SK-N-DZ (cell line): ENCODE measurements at places on chromosomes 13 and 19.

- no peak for DNase-seq
These were observed 204.8 kb downstream of the MYO16 start for GRCh38 chr13:108834193-108834592.

GRCh38 chr13:39405596-39406205, 197.3 kb downstream of the LHFPL6 start:
- no peak for DNase-seq

DNA sequence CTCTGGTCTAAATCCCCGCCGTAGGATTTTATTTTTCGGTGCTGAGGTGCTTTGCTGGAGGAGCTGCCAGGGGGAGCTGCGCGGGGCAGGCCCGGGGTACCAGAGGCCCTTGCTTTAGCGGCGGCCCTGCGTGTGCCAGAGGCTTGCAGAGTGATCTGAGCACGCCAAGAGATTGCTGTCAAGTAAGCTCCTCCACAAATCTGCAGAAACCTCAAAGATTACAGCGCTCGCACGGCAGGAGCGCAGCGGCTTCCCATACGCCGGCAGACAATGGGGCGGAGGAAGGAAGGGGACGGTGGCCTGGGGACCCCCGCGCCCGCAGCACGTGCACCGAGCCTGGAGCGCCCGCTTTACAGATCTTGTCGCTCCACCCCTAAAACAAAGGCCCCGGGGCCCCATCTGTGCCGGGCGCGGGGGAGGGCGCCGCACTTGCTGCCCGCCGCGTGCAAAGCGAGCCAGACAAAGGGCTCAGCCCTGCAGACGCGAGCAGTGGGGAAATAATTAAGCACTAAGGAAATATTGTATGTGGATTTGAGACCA, 9.1 kb upstream of the C19orf12 start:
- DNase-seq, result no peak

DNA sequence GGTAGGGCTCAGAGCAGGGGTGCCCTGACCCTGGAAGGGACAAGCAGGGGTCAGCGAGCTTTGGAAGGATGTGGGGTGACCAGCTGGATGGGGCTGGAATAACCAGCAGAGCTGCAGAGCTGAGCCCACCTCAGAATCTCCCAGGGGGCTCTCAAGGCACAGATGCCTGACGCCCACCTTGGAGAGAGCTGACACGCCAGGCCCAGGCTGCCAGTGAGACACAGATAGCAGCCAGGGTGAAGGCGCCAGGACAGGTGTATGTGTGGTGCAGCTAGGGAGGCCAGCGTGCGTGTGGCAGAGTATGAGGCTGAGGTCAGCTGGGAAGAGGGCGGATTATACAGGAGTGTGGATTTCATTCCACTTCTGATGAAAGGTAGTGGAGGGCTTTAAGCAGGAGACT, 8.9 kb downstream of the AP1M1 start:
- no peak for DNase-seq

DNA sequence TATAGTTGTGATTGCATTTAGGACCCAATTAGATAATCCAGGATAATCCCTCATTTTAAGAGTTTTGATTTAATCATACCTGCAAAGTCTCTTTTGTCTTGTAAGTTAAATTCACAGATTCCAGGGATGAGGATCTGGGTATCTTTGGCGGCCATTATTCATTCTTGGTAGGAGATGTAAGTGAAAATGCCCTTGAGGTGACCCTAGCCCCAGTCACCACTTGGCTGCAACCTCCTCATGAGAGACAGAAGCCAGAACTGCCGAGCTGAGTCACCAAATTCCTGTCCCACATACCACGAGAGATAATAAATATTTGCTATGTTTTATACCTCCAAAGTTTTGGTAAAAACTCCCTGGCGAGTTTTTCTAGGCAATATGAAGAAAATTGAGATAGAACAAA, 389.4 kb downstream of the RFC3 start:
- no peak for DNase-seq

- DNase-seq, result no peak
These were observed 221.7 kb downstream of the TM9SF2 start for GRCh38 chr13:99722931-99723330.

DNA sequence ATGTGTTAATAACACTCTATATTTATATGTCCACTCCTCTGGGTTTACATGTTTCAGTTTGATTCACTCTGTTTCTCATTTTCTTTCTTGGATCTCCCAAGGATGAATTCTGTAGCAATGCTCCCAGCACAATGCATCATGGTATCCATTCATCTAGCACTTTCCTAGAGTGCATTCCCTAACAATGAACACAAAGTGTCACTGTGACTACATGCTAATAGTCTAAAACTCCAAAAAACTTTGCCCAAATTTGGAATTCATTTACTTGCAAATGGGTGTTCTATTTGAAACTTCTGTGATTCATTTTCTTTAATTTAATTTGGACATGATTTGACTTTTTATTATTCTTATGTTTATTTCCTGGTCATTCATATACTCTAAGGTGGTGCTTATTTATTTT, 286.3 kb downstream of the POU4F1 start:
- DNase-seq, result no peak

GRCh38 chr13:43983373-43983772, 103.7 kb downstream of the LACC1 start:
- DNase-seq, result no peak

DNA sequence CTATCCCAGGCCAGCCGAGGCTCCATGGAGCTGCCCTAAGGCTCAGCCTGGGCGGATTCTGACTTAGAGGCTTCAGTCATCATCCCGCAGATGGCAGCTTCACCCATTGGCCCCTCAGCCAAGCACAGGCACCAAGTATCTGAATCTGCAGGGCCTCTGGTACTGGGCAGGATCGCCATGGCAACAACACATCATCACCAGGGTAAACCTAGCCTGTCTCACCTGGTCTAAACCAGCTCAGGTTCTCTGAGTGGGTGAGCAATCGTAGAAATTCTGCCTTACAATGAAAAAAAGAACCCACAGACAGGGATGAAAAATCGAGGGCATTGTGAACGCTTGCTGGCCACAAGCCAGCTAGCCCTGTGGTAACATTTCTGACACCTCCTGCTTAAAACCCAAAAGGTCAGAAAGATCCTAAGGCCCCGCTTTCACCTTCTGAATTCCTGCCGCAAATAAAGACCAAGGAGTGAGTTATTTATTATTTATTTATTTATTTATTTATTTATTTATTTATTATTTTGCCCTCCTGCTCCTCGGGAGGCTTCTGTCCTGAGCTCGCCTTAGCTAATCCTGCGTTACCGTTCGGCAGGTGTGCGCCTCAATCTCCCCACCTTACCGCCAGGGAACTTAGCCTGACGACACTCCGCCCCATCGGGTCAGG, 12.0 kb upstream of the CEACAM21 start:
- no peak for DNase-seq

DNA sequence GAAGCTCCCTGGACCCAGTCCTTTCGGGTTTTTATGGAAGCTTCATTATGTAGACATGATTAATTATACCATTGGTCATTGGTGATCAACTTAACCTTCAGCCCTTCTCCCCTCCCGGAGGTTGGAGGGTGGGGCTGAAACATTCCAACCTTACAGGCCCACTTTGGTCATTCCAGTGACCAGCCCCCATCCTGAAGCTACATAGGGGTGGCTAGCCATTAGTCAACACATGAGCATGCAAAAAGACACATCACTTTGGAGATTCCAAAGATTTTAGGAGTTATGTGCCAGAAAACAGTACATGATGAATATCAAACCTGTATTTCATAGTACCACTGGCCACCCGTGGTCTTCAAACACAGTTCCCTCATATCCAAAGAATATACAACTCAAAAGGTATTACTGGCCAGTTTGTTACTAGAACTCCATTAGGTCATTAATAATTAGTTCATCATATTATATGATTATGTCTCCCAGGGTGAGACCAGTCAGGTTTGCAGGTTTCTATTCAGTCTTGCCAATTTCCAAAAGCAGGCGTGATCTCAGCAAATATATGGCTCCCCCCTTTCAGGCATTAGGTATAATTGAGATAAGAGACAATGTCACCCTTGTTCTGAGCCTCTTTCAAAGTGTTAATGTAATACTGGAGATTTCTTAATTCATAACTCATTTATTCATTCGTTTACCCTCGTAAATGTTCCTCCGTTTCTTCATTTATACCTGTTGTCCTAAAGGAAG, 11.1 kb downstream of the PPP5C start:
- no peak for DNase-seq

DNA sequence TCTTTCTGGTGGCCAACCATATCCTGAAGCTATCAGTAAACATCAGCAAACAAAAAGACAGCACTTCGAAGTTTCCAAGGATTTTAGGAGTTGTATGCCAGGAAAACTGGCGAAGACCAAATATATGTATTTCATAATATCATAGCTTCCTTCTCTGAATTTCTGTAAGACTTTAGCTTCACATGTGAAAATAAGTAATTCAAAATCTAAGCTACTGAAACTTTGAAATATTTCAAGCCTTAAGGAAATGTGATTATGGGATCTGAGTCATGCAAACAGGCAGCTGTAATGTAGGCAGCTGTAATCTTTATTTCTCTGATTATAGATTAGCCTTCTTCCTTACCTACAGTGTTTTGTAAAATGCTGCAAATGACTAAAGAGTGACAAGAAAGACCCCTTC, 70.7 kb upstream of the ANKRD10 start:
- DNase-seq, result no peak

DNA sequence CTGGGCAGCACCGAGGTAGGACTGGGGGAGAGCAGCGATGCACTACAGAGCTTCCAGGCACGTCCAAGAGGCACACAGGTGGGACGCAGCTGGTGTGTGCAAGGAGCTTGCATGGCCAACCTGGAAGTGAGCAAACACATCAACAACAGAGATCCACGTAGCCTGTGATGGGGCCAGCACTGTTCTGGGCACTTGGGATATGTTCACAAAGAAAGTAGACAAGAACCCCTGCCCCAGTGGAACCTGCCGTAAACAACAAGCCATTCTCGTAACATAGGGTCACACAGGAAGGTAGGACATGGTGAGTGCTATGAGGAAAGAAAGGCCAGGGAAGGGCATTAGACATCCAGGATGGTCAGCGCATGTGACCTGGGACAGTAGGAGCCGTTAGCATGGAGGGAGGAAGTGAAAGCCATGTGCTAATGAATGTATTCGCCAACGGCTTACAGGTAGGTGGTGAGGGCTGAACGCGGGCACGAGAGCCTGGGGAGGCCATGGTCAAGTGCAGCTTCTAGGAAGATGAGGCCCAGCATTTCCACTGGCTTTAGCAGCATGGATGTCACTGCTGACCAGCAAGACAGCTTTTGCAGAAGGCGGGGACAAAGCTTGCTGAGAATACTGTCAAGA, 105.5 kb downstream of the TEX26 start:
- DNase-seq, result no peak

DNA sequence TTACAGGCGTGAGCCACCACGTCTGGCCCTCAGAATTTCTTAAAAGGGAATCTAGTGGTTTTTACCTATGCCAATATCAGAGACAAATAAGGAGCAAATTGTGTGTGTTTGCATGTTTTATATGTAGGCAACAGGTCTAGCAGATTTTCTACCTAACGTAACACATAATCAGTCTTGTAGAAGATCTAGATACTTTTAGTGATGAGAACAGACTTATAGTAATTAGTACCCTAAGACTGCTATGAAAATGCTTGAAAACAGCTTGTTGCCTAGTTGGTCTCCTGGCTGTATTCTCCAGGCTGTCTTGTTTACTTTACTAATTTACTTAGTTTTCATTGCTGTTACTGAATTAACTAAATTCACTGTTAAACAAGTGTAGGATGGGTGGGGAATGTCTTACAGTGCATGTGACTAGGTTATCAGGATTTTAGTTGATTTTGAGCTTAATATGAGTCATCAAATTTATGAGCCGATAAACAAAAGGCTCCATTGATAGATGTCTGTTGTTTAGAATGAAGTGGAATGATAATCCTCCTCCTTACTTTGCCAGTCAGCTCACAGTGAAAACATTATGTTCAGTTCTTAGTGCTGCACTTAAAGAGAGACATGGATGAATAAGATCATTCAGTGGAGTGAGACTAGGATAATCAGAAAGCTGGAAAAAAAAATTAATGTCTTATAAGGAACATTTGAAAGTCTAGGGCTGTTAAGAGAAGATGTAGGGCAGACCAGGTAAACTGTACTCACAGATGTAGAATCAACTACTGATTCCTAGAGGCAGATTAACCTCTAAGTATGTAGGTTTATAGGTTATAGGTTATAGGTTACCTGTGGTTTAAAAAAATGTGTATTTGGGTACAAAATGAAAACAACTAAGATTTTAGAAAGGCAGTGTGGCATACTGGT, 22.4 kb downstream of the GTF2F2 start:
- no peak for DNase-seq

GRCh38 chr13:39501702-39502324, 101.2 kb downstream of the LHFPL6 start:
- DNase-seq, result no peak

- no peak for DNase-seq
These were observed 18.9 kb downstream of the LRRC4B start for GRCh38 chr19:50549059-50549926.

GRCh38 chr19:44635581-44636438, 7.9 kb upstream of the PVR start:
- DNase-seq, result no peak

- no peak for DNase-seq
These were observed 373.1 kb downstream of the DIAPH3 start for GRCh38 chr13:59790626-59791025.

- no peak for DNase-seq
These were observed 103.2 kb downstream of the LMO7 start for GRCh38 chr13:75739244-75739868.

GRCh38 chr13:30561511-30561910, 56.2 kb upstream of the USPL1 start:
- no peak for DNase-seq

GRCh38 chr13:113937527-113938180, 36.2 kb downstream of the C13orf46 start:
- no peak for DNase-seq

DNA sequence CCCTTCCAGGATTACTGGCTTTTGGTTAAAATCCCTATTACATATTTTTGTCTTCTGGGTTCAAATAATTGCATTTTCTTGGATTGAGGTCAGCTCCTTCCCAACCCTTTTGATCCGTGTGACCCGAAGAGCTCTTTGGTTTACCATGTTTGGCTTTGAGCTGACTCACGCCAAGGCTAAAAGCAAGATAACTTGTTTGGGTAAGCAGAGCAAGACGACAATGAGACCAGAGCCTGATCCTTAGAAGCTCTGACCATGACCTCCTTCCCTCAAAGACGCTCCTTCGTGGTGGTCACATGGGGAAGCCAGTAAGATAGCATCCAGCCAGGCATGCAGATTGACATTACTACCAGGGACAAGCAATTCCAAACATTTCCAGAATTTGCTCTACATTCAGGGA, 153.8 kb downstream of the DCT start:
- DNase-seq, result no peak

DNA sequence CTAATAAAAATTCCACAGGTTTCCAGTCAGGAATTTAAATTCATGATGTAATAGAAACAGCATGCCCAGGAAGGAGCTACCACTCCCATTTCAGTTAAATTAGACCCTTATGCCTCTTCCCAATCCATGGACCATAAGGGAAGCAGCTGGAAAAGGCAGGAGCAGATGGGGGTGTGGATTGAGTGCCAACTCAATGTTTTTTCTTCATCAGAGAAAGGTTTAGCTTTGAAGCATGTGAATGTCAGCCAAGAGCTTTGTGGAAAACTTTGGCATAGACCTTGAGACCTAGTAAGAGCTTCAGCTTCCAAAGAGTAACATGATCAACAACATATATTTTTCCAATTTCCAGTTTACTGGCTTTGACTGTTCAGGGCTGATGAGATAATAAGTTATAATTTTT, 2139.9 kb downstream of the PCDH9 start:
- DNase-seq, result no peak
